Activated CD8-positive, alpha-beta T cell treated with anti-CD3 and anti-CD28 coated beads for 36 hours (primary cell): ENCODE measurements at places on chromosomes 12 and 14. TPM values are rescaled to one million over a fixed set of nuclear protein-coding genes. Genes with fewer than 3 reads are reported as not detected.

DNA sequence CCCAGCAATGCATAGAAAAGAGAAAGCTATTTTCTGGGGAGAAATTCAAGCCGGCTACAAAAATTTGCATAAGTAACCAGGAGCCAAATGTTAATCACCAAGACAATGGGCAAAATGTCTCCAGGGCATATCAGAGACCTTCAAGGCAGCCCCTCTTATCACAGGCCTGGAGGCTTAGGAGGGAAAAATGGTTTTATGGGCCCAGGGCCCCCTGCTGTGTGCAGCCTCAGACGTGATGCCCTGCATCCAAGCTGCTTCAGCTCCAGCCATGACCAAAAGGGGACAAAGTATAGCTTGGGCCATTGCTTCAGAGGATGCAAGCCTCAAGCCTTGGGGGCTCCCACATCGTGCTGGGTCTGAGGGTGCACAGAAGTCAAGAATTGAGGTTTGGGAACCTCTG, 15.8 kb downstream of the TMEM233 start:
- no peak overlapping the region for H3K4me3 ChIP-seq
- H3K27ac ChIP-seq: no peak overlapping the region
- no peak for DNase-seq

GRCh38 chr14:99175331-99176155, 96.5 kb downstream of the BCL11B start:
- H3K4me3 ChIP-seq: no peak overlapping the region
- DNase-seq: no peak
- H3K36me3 ChIP-seq: peaks cover 71% of the 10 kb centered on the region
- no peak overlapping the region for H3K27ac ChIP-seq

DNA sequence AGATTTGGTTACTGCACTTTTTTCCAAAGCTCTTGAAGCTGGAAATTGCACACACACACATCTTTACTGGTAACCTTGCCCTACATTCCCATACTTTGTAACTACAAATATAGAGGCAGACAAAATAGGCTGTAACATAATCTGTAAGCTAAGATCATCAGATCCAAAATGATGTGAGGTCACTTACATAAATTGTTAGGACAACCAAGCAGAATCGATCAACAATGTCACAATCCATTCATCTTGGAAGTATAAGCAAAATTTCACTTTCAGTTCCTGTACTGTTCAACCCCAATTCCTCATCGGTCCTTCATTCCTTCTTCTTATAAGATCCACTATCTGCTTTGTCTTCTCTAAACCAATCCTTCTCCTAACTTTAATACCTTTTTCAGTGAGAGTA, 72.6 kb downstream of the EPS8 start:
- no peak overlapping the region for H3K27ac ChIP-seq
- H3K36me3 ChIP-seq: no peaks in the 10 kb centered on the region
- DNase-seq: no peak
- H3K27me3 ChIP-seq: peaks cover 5% of the 10 kb centered on the region
- H3K4me3 ChIP-seq: no peak overlapping the region
- no peaks in the 10 kb centered on the region for H3K4me1 ChIP-seq

FAM181A gene
- total RNA-seq: not detected

GRCh38 chr14:76664790-76665189, 96.5 kb upstream of the VASH1 start:
- H3K36me3 ChIP-seq: no peaks in the 10 kb centered on the region
- no peak overlapping the region for H3K4me3 ChIP-seq
- DNase-seq: no peak
- H3K27me3 ChIP-seq: peaks cover 7% of the 10 kb centered on the region
- no peak overlapping the region for H3K27ac ChIP-seq

- no peaks in the 10 kb centered on the region for H3K36me3 ChIP-seq
- no peak overlapping the region for H3K4me3 ChIP-seq
- H3K27ac ChIP-seq: peak overlapping the region; percentile 32
- DNase-seq: peak; percentile 69
- peaks cover 16% of the 10 kb centered on the region for H3K4me1 ChIP-seq
Measured at GRCh38 chr14:93648440-93649168, 139.7 kb downstream of the PRIMA1 start.

GRCh38 chr14:52370406-52370935, 56.4 kb downstream of the PTGER2 start:
- H3K36me3 ChIP-seq: peaks cover 5% of the 10 kb centered on the region
- no peak for DNase-seq
- no peak overlapping the region for H3K27ac ChIP-seq
- H3K27me3 ChIP-seq: no peaks in the 10 kb centered on the region
- peaks cover 2% of the 10 kb centered on the region for H3K4me1 ChIP-seq

DNA sequence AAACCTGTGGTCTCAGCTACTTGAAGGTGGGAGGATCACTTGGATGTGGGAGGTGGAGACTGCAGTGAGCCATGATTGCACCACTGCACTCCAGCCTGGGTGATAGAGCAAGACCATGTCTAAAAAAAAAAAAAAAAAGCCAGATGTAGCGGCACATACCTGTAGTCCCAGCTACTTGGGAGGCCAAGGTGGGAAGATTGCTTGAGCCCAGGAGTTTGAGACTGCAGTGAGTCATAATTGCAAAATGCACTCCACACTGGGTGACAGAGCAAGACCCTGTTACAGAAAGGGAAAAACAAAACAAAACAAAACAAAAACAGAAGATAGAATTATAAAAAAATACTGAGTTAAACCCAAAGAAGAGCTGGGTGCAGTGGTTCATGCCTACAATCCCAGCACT, 29.1 kb upstream of the APOF start:
- H3K27ac ChIP-seq: no peak overlapping the region
- H3K27me3 ChIP-seq: no peaks in the 10 kb centered on the region
- H3K36me3 ChIP-seq: no peaks in the 10 kb centered on the region
- H3K4me3 ChIP-seq: no peak overlapping the region

DNA sequence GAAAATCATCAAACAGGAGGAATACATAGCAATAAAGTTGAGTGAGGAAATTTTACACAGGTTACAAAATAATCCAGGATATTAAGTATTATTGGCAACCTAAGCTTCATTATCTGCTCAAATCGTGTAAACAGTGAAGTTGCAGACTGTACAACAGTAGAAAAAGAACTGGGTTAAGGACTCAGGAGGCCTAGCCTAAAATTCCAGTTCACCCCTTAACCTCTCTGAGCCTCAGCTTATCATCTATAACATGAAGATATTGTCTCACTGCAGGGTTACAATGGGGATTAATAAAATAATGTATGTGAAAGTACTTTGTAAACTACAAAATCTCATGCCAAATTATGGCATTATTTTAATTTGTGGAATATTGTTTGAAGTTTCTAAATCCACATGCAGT, 26.0 kb downstream of the DDHD1 start:
- peaks cover 39% of the 10 kb centered on the region for H3K4me1 ChIP-seq
- peak overlapping the region; percentile 54 for H3K4me3 ChIP-seq
- DNase-seq: no peak

OLR1 gene
- total RNA-seq: not detected

- H3K27me3 ChIP-seq: no peaks in the 10 kb centered on the region
- no peak overlapping the region for H3K27ac ChIP-seq
- H3K4me1 ChIP-seq: no peaks in the 10 kb centered on the region
- no peak overlapping the region for H3K4me3 ChIP-seq
Measured at GRCh38 chr14:42070031-42070430, 463.4 kb downstream of the LRFN5 start.
